Renal pelvis (tissue), 12 donors: ENCODE measurements at places on chromosomes 16 and 17.
A peak's percentile ranks its signal among the peaks of the same experiment; 100 is the strongest.

DNA sequence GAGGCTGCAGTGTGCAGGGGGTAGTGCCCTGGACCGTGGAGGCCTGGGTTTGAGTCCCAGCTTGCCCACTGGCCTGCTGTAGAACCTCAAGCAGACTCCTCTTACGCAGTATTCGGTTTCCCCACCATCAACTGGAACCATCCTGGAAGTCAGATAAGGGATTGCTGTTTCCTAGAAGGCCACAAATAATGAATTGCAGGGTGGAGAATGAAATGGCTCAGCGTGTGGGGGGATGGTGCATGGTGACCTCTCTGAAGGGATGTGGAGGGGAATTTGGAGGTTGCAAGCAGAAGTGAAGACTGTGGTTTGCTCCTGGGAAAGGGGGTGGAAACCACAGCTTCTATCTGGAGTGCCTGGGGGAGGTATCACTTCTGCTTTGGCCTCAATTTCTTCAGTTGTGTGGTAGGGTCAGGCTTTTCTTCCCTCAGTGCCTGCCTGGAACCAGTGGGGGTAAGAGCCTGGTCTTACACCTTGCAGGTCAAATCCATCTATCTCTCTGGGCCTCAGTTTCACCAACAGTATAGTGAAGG lies 1.7 kb downstream of the ADGRG5 start:
- no peak for DNase-seq

GRCh38 chr16:17162560-17162959 lies 308.2 kb downstream of the XYLT1 start:
- no peak for DNase-seq

GRCh38 chr16:71432906-71433305 lies 8.9 kb downstream of the TLE7 start:
- DNase-seq: no peak

DNA sequence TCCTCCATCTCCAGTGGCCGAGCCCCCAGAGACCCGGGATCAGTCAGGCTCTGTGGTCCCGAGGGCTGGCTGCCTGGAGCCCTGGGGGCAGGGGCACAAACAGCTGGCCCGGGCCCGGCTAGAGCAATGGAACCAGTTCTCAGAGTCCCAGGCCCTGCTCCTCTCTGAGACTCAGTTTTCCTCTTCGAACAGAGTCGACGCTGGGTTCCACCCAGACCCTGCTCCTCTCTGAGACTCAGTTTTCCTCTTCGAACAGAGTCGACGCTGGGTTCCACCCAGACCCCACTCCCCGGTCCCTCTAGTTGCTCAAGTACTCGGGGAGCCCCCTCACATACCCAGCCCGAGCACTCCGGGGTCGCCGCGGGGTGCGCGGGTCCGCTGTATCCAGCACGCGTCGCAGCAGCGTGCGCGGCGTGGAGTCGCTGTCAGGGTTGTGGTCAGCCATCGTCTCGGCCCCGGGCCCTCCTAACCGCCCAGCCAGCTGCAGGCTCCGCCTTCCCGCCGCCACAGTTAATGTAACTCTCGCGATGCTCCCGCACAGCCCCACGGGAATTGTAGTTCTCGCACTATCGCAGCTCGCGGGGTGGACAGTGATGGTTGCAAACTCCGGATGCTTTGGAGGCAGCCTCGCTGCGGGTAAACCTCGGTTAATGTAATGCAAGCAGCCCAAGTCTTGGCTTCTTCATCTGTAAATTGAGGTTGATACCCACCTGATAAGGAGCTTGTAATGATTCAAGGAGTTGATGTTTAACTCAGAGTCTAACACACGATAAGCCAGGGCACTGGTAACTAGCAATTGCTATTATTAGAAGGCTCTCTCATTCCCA lies 8.5 kb upstream of the THAP11 start:
- DNase-seq: peak; percentile 93

- no peak for DNase-seq
These were observed 107.8 kb downstream of the CLEC16A start for GRCh38 chr16:11051879-11052808.

GRCh38 chr17:8345052-8345690 lies 5.5 kb downstream of the ODF4 start:
- no peak for DNase-seq

GRCh38 chr16:841455-842060 lies 41.0 kb upstream of the GNG13 start:
- no peak for DNase-seq

DNA sequence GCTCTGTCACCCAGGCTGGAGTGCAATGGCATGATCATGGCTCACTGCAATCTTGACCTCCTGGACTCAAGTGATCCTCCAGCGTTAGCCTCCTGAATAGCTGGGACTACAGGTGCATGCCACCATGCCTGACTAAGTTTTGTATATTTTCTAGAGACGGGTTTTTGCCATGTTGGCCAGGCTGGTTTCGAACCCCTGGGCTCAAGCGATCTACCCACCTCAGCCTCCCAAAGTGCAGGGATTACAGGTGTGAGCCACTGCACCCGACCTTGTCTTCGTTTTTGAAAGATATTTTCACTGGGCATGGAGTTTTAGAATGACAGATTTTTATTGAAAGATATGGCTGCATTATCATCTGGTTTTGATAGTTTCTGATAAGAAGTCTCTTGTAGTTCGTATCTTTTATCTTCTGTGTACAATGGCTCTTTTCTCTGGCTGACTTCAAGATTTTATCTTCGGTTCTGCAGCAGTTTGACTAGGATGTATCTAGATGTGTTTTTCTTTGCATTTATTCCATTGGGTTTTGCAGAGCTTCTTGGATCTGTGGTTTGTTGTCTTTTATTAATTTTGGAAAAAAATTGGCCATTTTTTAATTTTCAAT lies 14.6 kb downstream of the ADGRG5 start:
- DNase-seq: no peak

DNA sequence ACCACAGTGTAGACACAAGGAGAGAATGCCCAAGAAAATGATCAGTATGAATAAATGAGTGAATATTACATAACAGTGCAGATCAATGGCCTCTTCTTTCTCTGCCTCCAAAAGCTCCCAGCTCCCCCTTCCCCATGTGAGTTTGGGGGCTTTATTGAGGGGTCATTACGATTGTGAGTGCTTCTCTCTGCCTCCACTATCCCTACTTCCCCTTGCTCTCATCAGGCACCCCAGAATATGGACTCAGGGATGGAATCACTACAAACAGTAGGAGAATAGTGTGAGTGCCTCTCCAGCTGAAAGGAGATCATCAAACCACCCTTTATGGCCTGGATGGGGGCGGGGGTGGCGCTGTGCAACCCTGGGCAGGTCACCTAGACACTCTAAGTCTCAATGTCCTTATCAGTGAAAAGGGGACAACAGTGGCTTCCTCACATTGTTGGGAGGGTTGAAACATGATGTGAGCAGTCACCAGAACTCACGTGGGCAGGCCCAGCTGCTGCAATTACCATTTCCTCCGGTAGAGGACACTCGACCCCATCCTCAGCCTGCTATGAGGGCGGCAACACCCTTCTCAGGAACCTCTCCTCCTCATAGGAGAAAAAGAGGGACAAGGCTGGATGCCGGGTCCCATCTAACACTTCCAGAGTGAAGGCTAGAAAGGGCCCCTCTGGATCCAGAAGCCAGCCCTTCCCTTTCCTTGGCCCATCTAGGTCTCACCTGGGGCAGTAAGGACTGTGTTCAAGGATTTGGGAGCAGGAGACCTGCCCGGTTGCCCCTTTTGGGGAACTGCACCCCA lies 2.1 kb upstream of the EPOP start:
- DNase-seq: peak; percentile 82

DNA sequence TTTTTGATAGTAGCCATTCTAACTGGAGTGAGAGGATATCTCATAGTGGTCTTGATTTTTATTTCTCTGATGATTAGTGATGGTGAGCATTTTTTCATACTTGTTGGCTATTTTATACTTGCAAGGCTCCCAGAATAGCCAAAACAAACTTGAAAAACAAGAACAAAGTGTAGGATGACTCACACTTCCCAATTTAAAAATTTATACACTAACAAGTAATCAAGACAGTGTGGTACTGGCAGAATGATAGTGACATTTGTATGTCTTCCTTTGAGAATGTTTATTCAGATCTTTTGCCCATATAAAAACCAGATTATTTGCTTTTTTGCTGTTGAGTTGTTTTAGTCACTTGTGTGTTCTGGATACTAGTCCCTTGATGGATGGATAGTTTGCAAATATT lies 17.8 kb downstream of the SPECC1 start:
- DNase-seq: no peak

- DNase-seq: no peak
These were observed 10.5 kb downstream of the DBNDD1 start for GRCh38 chr16:90008708-90009145.

DNA sequence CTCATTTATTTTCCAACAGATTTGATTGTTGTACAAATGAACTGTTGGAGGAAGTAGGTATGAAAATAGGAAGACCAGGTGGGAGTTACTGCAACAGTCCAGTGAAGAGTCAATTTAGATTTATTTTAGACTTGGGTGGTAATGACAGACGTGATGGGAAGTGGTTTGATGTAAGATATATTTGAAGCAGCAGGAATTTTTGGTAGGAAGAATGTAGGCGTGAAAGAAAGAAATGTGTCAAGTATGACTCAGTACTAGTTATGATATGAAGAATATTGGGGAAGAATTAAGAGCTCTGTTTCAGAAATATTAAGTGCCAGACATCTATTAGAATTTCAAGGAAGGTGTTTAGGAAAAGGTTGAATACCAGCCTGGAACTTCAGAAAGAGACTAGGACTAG lies 247.9 kb upstream of the AXIN2 start:
- DNase-seq: no peak

- DNase-seq: no peak
These were observed 144.5 kb downstream of the GRIN2A start for GRCh38 chr16:10037751-10038150.

- no peak for DNase-seq
These were observed 11.6 kb upstream of the STRADA start for GRCh38 chr17:63753215-63753614.

- DNase-seq: no peak
These were observed 11.7 kb downstream of the GAA start for GRCh38 chr17:80113033-80113484.

- DNase-seq: no peak
These were observed 62.3 kb upstream of the PHOSPHO1 start for GRCh38 chr17:49292901-49293300.

- no peak for DNase-seq
These were observed 33.8 kb downstream of the FOXK2 start for GRCh38 chr17:82553210-82553930.

DNA sequence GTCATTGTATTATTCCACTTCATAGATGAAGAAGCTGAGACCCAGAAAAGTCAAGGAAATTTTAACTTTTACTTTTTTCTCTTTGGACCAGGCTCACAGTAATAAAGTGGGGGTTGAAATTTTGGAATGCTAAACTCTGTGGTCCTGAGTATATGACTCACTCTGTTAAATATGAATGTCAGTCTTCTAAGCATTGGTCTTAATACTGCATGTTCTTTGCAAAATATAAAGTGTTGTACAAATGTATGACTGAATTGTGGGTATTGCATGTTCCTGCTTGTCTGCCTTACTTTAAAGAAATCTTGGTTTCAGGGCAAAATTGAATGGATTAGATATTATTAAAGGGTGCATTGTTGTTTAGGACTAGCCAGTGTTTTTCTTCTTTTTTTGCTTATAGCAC lies 950.8 kb upstream of the GOT2 start:
- DNase-seq: no peak

GRCh38 chr16:31409433-31409832 lies 16.3 kb downstream of the ITGAD start:
- no peak for DNase-seq

DNA sequence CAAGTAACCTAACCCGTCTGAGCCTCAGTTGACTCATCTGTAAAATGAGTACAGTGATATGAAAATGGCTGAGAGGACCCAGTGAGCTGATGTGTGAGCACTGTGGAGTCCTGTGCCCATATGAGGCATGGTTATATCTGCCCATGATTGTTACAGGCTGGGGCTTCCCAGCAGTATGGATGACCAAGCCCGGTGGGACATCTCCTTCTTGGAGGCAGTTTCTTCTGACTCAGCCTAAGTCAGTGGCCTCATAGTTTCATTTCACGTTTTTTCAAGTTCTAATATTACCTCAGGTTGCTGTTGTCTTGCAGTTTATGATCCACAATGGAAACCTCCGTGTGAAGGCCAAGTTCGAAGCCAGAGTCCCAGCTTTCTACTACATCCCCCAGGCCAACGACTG lies 4.8 kb downstream of the ADAP2 start:
- DNase-seq: no peak

- no peak for DNase-seq
These were observed 160.3 kb downstream of the RPTOR start for GRCh38 chr17:80704894-80705293.

- no peak for DNase-seq
These were observed 11.4 kb upstream of the CCL1 start for GRCh38 chr17:34374457-34374856.

DNA sequence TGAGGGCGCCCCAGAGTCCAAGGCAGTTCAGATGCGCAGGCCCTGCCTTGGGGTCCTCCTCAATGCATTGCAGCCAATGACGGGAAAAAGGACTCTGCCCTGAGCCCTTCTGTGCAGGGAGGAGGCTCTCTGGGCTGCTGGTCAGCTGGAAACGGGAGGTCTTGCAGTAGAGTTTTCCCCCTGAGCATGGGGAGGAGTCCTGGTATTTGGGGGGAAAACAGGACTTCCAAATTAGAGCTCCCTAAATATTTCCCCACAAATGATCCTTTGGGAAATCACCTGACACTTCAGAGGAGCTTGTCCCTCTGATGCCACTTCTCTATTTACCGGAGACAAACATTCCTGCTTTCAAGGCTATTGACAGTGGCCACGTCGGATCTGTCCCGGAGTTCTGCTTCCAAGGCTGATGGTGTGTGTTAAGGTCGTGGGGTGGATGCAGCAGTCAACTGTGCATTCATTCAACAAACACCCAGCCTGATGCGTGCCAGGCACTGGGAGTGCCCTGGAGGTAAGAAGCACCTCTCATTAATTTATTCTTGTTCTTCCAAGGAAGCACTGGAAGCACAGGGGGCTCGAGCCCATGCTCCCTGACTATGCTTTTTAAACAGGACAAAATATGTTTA lies 73.0 kb upstream of the DNAH17 start:
- no peak for DNase-seq

DNA sequence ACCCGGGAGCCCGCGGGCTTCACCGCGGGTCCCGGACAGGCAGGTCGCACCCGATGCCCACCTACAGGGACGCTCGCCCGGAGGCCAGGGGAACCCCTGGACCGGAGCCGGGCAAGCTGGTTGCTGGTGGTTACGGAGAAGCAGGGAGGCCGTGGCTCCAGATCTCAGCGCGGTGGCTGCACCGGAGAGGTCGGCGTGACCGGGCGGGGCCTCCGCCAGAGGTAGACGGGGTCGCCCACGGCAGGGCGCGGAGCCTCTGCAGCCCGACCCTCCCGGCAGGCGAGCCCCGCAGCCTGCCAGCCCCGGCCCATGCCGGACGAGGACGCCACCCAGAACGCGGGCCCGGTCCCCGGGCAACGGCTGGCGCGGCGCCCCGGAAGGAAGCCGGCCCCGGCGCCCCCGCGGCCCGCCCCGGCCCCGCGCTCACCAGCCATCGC lies 341 bp downstream of the PCYT2 start:
- DNase-seq: no peak

DNA sequence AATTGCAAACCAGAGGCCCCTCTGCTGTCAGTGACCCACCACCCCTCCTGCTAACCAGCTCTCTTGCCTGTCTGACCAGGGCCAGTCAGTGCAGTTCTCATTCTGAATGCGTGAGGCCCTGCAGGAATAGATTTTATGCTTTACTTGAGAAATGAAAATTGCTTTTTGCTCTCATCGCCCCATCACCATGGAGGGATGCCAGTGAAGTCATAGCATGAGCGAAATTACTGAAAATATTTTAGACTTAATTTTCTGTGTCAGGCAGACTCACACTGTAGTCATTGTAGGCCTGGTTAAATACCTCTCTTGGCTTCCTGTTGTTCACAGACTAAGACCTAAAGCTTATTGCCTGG lies 490.5 kb upstream of the CDH5 start:
- DNase-seq: no peak
